ENCODE measurements at places on chromosomes 3 and 15. TPM values are rescaled to one million over a fixed set of nuclear protein-coding genes. Genes with fewer than 3 reads are reported as not detected.

SNX22 gene
- 0.15 TPM for total RNA-seq

- DNase-seq, result no peak
- no peaks in the 10 kb centered on the region for H3K36me3 ChIP-seq
- H3K4me1 ChIP-seq, result peaks cover 4% of the 10 kb centered on the region
- no peak overlapping the region for H3K4me3 ChIP-seq
- H3K27me3 ChIP-seq, result no peaks in the 10 kb centered on the region
These were observed 285.1 kb upstream of the CDIN1 start for GRCh38 chr15:36294359-36294758.

GRCh38 chr3:5045961-5046360 is 66.7 kb downstream of the BHLHE40 start:
- no peaks in the 10 kb centered on the region for H3K36me3 ChIP-seq
- H3K4me3 ChIP-seq, result no peak overlapping the region
- no peak for DNase-seq
- no peaks in the 10 kb centered on the region for H3K27me3 ChIP-seq
- no peaks in the 10 kb centered on the region for H3K4me1 ChIP-seq

GRCh38 chr3:11567516-11568467 is 75.9 kb downstream of the VGLL4 start:
- peak overlapping the region; percentile 83 for H3K27ac ChIP-seq
- peaks cover 21% of the 10 kb centered on the region for H3K4me1 ChIP-seq
- DNase-seq, result peak; percentile 40
- no peak overlapping the region for H3K4me3 ChIP-seq
- no peaks in the 10 kb centered on the region for H3K27me3 ChIP-seq

GREM1 gene
- total RNA-seq, result not detected

TERC gene
- 4.0 TPM for total RNA-seq

DNA sequence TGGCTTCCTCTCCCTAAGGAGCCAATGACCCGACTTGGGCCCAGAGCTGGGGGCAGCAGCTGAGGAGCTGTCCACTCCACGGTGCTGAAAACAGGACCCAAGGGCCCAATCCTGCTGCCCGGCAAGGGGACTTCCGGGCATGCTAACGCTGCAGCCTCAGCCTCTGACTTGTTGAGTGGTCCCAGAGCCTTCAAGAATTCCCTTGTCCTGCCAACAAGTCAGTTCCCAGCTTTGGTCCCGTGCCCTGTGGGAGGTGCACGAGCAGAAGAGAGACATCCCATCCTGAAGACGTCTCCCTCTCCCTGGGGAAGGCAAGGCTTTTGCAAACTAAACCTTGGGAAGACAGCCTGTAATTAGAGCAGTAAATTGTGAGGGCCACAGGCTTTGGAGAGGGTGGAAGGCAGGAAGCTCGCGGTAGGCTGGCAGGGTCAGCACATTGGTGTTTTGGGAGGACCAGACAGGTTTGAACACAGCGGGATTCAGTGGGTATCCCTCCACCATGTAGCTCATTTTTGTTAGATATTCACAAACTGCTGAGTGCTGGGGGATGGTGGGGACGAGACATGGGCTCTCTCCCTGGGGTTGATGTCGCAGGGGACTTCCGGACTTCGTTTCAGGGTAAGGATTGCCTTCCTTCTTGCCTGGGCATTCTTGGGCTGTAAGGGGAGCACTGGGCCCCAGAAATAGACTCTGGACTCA is 29.8 kb upstream of the PRR23E start:
- no peaks in the 10 kb centered on the region for H3K4me1 ChIP-seq
- no peak overlapping the region for H3K4me3 ChIP-seq
- no peak for DNase-seq
- H3K36me3 ChIP-seq, result no peaks in the 10 kb centered on the region
- H3K27ac ChIP-seq, result no peak overlapping the region
- no peaks in the 10 kb centered on the region for H3K27me3 ChIP-seq

Measured in ovary (tissue), 10 donors.